ENCODE measurements at places on chromosomes 6 and 20. TPM values are rescaled to one million over a fixed set of nuclear protein-coding genes. Genes with fewer than 3 reads are reported as not detected.

- no peak for DNase-seq
Measured at GRCh38 chr6:169934699-169935347, 183.4 kb downstream of the ERMARD start.

The KCNB1 gene
- not detected for total RNA-seq

DNA sequence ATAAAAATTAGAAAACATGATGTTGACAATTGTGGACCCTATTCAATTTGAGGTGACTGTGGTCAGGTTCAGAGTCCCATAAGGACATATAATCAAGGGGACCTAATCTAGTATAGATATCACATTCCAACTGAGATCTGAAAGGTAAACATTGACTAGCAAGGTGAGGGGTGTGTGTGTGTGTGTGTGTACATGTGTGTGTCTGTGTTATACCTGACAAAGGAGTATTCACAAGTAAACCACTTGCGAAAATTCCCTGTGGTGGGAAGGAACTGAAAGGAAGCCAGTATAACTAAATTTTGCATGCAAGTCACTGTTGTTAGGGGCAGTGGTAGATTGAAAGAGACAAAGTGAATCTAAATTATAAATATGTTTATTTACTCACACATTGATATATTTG lies 723.7 kb downstream of the COL12A1 start:
- DNase-seq = no peak

GRCh38 chr6:41713159-41713649 lies 22.2 kb downstream of the TFEB start:
- no peak for DNase-seq

The GPR6 gene
- total RNA-seq = not detected

GRCh38 chr6:3751077-3751729 lies at the start of gene PXDC1:
TSS of gene PXDC1 (minus strand) at chr6:3751713. CDS start at chr6:3751531, 182 bp downstream.
- DNase-seq = no peak

DNA sequence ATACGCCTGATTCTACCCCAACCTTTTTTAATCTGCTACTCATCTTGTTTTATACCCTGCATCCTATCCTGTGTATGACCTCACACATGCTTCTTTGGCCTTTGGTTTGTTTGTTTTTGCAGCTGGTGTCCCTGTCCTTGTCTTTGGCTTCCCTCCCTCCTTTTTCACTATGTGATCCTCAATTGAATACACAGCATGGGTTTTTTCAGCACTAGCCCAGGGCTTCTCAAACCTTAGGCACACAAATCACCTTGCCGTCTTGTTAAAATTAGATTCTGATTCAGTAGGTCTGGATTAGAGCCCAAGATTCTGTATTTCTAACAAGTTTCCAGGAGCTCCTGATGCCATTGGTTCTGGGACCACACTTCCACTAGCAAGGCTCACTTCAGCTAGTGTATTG lies 321.5 kb upstream of the MAN1A1 start:
- no peak for DNase-seq

The LST1 gene
- 14.6 TPM for total RNA-seq

DNA sequence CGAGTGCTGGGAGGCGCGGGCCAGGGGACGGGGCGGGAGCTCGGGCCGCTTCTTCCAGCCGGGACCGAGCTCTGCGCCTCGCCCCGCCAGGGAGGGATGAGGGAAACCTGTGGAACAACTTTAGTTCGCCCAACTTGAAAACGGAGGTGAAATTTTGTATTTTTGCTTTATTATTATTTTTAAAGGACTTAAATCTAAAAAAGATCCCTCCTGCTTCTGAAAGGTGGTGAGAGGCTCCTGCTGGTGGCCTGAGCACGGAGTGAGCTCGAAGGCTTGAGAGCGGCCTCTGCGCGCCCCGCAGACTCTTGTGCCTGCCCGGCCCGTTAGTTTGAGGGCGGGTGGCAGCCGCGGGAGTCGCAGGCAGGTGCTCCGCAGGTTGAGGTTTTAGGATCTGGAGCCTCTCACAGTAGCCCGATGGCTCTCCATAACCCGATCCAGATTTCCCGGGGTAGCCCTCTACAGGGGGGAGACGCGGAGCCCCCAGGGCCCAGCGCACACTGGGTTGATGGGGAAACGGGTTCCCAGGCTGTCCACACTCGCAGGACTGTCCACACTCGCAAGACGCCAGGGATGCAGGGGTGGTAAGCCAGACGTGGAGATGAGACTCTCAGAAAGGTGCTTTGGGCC lies 46.2 kb upstream of the SUPT3H start:
- no peak for DNase-seq

DNA sequence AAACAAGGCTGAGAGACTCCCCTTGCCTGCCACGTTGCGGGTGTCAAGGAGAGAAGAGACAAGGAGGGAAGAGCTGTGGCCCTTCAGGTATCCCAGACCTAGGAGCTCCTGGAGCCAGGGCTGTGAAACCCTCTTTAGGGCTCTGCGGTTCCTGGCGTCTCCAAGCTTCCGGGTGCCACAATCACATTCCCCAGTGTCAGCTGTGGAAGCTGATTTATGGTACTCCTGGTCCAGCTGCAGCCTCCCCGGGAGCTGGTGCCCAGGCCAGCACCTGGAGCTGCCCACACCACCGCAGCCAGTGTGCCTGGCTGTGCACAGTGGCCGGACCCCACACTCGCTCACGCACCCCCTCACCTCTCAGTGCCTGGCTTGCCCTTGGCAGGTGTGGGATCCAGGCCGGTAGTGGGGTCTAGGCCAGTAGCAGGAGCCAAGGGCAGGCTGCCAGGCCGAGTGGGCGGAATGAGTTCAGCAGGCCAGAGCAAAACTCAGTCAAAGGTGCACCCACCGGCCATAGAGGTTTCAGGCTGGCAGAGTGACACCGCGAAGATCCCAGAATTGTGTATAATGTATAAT lies 58.9 kb upstream of the L3MBTL3 start:
- DNase-seq = no peak

DNA sequence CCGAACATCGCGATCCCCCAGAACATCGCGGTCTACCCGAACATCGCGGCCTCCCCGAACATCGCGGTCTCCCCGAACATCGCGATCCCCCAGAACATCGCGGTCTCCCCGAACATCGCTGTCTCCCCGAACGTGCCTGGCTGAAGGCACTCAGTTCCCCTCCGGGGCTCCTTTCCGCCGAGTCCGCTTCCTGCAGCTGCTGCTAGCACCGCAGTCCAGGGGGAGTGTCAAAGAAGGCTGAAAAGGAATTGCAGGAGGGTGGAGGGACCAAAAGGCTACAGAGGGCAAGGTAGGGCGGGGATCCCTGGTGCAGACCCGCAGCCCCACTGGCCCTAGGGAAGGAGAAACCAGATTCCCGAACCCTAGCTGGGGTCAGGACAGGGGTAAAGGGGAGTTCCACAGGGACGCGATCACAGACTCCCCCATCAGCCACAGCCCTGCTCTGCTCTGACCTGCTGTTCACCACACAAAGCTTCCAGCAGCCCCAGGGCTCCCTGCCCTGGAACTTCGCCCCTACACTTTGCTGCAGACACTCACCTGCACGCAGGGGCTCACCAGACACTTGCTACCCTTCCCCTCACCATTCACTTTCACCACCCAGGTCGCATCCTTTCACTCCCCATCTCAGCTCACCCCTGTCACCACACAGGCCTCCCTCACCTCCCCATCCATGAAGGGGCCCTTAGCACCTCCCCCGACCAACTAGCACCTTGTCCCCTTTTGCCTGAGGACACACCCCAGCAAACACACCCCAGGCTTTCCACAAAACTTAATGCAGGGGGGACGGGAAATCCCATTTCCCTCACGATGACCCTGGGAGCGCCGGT lies 1.7 kb downstream of the ULBP1 start:
- no peak for DNase-seq

- DNase-seq = no peak
Measured at GRCh38 chr20:45032781-45033180, 66.5 kb downstream of the STK4 start.

DNA sequence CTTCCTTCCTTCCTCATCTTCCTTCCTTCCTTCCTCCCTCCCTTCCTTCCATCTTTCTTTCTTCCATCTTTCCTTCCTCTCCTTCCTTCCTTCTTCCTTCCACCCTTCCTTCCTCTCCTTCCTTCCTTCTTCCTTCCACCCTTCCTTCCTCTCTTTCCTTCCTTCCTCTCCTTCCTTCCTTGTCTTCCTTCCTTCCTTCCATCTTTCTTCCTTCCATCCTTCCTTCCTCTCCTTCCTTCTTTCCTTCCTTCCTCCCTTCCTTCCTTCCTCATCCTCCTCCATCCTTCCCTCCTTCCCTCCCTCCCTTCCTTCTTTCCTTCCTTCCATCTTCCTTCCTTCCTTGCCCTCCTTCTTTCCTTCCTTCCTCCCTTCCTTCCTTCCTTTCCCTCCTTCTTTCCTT lies 361.4 kb upstream of the TSHZ2 start:
- no peak for DNase-seq

- no peak for DNase-seq
Measured at GRCh38 chr6:5778317-5778857, 228.3 kb downstream of the NRN1 start.

The LAMA4 gene
- not detected for total RNA-seq

- no peak for DNase-seq
Measured at GRCh38 chr6:161200610-161201370, 73.1 kb downstream of the AGPAT4 start.

The USP49 gene
- total RNA-seq = 6.1 TPM

All from activated T-helper 2 cell treated with anti-CD3 and anti-CD28 coated beads, Interferon-gamma antibody, Interleukin-2, Interleukin-4, amounts not matched to agents 10 μg/mL and 5 μg/mL and 100 μg/mL, durations not matched to agents 14 hours and 24 hours and 36 hours (primary cell).